Activated CD4-positive, CD25-positive, alpha-beta regulatory T cell (primary cell): ENCODE measurements at places on chromosomes 13 and 19.

DNA sequence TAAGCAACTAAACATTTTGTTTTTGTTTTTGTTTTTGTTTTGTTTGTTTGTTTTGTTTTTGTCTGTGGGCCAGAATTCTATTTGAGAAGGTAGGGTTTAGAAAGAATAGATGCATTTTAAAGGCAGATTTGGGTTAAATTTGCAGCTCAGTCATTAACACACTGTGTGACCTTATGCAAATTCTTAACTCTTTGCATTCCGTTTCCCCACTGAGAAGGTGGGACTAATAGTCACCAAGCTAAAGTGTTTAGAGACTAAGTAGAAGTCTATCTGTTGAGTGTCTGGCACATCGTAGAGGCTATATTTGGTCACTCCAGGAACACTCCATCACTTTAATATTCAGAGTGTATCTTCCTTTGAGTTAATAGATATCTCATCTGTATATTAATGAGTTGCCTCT is 87.1 kb downstream of the CCNA1 start:
- DNase-seq, result no peak

- DNase-seq, result no peak
Observed at GRCh38 chr13:107842562-107843180, 372.7 kb downstream of the LIG4 start.

- DNase-seq, result no peak
Observed at GRCh38 chr13:33968520-33969507, 150.9 kb downstream of the RFC3 start.

- DNase-seq, result no peak
Observed at GRCh38 chr19:18000480-18000914, 7.5 kb upstream of the ARRDC2 start.

DNA sequence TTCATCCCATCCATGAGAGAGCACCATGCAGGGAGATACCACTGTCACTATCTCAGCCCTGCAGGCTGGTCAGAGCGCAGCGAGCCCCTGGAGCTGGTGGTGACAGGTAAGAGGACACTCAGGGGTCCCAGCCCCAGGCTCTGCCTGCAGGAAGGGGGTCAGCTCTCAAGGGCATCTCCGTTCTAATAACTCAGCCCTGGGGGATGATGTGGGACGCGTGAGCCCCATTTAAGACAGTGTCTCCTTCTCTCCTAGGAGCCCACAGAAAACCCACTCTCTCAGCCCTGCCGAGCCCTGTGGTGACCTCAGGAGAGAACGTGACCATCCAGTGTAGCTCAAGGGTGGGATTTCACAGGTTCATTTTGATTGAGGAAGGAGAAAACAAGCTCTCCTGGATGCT is 15.5 kb upstream of the KIR3DL3 start:
- DNase-seq, result no peak

- no peak for DNase-seq
Observed at GRCh38 chr19:17765069-17765618, 13.9 kb downstream of the FCHO1 start.

GRCh38 chr13:58266271-58266670 is 634.7 kb downstream of the PCDH17 start:
- DNase-seq, result no peak

DNA sequence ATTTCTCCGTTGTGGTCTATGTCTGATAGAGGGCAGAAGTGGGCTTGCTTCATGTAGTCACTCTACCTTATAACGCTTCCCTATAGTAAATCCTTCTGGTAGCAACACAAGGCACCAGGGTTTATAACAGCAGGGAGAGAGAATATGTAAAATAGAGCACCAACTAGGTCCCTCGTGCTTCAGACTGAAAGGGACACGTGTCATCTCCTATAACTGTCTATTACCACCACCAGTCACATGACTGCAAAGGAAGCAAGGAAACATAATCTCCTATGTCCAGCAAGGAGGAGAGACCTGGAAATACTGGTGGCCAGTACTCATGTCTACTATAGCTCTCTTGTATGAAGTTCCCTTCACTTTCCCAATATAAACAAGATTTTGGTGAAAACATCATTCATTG is 79.2 kb downstream of the SLAIN1 start:
- DNase-seq, result no peak

DNA sequence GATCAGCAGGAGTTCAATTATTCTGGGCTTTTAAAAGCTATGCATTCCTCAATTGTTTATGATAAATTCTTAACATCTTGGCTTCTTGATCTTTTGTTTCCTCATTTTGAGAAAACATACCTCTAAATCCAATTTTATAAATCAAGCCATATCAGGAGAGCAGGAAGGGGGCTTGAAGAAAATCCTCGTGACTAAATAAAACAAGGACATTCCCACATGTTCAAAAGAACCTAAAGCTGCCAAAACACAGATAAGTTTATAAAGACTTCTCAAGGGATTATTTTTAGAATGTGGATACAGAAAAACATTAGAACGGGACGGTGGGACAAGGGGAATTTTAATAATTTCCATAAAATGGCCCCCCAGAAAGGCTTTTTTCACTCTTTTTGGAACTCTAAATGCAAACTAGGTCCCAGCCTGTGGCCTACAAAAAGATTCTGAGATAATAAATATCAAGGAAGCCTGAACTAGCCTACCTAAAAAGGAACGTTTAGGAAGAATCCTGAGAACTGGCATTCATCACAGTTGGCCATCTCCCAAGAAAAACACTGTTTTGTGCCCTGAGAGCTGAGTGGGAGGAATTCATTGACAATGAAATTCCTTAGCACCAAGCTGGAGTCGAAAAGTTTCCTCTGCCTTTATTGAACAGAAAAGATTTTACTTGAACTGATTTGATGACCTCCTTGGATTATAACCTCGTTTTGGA is 30.1 kb downstream of the ZAR1L start:
- no peak for DNase-seq

GRCh38 chr19:17202249-17202648 is 12.9 kb upstream of the USE1 start:
- DNase-seq, result no peak

- DNase-seq, result no peak
Observed at GRCh38 chr13:99464441-99464949, 36.8 kb upstream of the TM9SF2 start.

DNA sequence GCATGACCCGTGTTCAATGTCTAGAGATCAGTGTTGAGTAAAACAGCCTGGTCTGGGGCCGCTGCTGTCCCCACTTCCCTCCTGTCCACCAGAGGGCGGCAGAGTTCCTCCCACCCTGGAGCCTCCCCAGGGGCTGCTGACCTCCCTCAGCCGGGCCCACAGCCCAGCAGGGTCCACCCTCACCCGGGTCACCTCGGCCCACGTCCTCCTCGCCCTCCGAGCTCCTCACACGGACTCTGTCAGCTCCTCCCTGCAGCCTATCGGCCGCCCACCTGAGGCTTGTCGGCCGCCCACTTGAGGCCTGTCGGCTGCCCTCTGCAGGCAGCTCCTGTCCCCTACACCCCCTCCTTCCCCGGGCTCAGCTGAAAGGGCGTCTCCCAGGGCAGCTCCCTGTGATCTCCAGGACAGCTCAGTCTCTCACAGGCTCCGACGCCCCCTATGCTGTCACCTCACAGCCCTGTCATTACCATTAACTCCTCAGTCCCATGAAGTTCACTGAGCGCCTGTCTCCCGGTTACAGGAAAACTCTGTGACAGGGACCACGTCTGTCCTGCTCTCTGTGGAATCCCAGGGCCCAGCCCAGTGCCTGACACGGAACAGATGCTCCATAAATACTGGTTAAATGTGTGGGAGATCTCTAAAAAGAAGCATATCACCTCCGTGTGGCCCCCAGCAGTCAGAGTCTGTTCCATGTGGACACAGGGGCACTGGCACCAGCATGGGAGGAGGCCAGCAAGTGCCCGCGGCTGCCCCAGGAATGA is 1.5 kb upstream of the CEACAM5 start:
- DNase-seq, result peak; percentile 57

GRCh38 chr13:25885418-25885817 is 166.4 kb downstream of the SHISA2 start:
- DNase-seq, result no peak

DNA sequence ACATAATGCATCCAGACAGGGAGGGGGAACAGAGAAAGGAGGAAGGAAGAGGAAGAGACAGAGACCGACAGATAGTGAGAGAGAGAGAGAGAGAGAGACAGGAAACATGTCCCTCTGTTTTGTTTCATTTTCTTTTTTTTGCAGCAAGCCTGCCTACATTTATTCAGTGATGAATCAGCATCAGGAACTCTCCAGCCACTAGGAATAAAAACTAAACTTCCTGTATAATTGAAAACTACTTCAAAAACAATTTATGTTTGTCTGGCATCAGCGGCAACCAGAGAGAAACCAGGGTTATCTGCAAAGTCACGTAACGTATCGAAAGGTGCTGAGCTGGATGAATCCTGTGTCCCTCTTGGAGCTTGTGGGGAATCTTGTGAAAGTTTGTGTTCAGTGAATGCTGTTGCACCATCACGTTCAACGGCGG is 148.6 kb upstream of the SOX21 start:
- no peak for DNase-seq

DNA sequence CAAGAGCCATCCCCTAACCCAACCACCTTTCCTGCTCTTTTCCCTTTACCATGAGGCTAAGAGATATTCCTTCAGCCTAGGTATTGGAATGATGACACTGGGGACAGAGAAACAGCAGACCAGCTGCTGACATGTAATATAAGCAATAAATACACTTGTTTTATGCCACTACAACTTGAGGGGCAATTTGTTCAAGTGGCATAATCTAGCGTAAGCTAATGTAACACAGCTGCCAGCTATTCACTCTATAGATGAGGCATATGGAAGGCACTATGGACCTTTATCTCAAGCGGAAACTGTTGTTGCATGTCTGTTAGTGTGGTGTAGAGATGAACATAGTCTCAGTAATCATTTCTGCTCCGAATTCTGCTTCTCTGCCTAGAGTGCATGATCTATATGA is 111.1 kb downstream of the STARD13 start:
- DNase-seq, result no peak

GRCh38 chr19:10227026-10227971 is 3.8 kb downstream of the S1PR2 start:
- DNase-seq, result no peak

- no peak for DNase-seq
Observed at GRCh38 chr13:84279166-84279565, 396.9 kb upstream of the SLITRK1 start.

GRCh38 chr13:96020155-96020575 is 33.0 kb downstream of the UGGT2 start:
- DNase-seq, result no peak

DNA sequence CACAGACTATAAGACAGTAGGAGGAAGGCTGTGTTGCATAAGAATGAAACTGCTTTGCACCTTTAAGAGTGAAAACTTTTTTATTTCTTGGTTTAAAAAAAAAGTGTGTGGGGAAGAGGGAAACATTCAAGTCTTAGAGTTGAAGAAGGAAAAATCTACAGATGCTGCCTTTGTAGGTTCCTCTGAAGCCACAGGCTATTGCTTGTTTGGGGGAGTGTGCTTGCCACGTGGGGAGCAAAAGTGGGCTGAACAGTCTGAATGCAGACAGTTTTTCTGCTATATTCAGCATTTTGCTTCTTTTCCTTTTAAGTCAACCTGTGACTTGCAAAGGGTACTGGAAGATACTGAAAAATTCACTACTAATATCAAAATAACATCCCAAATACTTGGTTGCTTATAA is 36.9 kb downstream of the EFNB2 start:
- DNase-seq, result no peak

DNA sequence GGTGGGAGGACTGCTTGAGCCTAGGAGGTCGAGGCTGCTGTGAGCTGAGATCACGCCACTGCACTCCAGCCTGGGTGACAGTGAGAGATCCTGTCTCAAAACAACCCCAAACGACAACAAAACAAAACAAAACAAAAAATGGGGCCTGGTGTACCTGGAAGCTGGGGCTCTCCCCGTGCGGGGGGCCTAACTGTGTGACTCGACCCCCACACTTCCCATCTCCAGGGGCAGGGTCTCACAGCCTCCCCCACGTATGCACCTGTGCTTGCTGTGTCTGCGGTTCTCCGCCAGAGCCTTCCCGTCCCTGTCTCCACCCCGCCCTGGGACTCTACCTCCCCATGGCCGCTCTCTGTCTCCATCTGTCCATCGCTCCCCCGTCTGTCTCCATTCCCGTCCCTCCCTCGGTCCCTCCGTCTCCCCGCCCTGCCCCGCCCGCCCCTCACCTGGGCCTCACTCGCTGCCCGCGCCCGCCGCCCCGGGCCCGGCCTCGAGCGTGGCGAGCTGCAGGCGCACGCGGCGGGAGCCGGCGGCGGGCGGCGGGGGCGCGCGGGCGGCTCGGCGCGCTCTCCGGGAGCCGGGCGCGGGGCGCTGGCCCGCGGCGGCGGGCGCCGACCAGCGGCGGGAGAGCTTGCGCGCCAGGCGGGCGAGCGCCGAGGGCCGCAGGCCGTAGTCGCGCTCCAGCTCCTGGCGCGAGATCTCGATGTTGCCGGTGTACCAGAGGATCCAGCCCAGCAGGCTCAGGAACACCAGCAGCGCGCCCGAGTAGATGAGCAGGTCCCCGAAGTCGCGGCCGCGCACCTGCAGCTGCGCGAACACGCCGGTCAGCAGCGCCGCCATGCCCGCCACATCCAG is 587 bp downstream of the TMEM238 start:
- no peak for DNase-seq

DNA sequence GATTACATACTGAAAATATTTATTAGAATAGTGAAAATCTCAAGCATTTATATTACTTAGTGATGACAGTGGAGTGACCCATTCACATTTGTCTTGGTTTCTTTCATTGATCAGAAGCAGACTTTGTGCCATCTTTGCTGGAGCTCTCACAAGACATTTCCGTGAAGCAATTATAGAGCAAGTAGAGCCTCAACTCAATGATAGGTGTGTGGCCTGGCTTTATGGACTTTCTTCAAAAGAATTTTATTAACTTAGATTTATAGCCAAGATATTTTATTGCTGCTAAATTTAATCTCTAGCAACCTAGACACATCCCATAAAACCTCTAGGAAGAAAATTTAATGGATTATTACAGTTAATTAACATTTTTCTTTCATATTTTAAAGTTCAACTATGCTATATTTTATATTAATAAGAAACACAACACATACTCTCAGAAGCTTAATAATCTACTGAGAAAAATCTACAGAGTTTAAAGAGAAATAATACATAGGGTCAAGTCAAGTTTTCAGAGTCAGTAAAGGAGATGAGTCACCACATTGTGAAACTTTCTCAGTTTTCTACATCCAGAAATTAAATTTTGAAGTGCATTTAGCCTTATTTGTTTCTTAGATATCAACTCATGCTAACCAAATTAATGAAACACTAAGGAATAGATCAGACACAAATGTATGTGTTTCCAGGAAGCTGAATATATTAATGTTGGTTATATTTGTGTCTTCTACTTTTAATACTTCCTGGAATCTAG is 160.5 kb downstream of the LACC1 start:
- DNase-seq, result no peak

DNA sequence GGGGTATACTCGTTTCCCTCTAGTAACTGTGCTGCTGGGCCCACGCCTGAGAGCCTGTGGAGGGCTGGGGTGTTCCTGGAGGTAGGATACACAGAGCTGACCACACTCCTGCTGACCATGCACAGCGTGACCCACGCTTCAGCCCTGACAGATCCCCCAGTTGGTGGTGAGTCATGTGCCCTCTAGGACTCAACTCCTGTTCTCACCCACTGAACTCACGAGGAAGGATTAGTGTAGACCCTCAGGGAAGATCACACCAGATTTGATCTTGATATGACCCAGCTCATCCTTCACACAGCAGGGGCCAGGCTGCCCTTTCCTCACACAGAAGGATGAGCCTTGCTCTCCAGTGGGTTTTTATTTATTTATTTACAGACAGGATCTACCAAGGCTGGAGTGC is 13.3 kb upstream of the ACP7 start:
- no peak for DNase-seq

- DNase-seq, result no peak
Observed at GRCh38 chr13:37766502-37766901, 103.1 kb downstream of the TRPC4 start.
